ENCODE measurements at places on chromosomes 6 and 20.

- no peak for DNase-seq
These were observed 218.5 kb upstream of the QKI start for GRCh38 chr6:163195721-163196691.

DNA sequence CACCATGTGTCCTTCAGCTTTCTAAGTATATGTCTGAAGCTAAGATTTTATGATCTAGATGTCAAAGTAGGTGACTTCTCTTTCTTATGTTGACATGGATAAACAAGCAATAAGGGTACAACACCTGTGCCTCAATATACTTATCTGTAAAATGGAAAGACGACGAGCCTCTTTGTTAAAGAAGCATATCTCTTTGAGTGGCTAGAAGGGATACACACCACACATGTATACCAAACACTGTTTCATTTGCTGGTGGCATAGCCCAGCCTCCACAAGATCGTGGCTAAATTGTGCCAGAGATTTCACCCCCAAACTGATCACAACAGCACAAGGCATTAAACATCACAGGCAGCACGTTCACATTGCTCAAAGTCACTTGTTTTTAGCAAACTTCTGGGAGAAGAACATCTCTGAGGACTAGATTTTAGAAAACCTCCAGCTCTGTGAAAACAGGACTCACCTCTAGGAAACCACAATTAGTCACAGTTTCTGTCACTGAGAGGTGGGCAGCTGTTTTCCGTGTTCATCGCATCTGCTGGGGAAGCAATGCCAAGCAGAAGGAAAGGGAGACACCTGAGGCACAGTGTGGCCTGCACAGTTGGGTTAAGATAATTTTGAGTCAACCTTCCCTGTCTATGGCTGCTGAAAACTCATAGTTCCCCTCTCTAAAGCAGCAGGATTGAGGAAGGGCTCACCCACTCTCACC, 263.0 kb upstream of the PLCB4 start:
- no peak for DNase-seq

GRCh38 chr20:48669946-48670605, 157.7 kb downstream of the PREX1 start:
- DNase-seq = no peak

DNA sequence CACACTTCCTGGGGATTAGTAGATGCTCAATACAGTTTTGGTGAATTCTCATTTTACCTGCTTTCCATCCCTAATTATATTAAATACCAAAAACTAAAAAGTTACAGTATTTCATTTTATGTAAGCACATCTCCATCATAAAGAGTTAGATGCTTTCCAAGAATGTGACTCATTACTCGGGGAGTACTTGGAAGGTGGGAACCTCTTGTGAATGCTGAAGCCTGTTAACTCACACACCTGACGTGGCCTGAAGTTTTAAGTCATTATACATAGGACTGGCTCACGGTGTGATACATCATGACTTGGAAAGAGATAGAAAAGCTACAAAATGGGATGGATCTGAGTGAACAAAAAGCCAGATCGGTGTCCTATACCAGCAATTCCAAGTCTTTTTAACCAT, 2.2 kb upstream of the OSER1 start:
- no peak for DNase-seq

DNA sequence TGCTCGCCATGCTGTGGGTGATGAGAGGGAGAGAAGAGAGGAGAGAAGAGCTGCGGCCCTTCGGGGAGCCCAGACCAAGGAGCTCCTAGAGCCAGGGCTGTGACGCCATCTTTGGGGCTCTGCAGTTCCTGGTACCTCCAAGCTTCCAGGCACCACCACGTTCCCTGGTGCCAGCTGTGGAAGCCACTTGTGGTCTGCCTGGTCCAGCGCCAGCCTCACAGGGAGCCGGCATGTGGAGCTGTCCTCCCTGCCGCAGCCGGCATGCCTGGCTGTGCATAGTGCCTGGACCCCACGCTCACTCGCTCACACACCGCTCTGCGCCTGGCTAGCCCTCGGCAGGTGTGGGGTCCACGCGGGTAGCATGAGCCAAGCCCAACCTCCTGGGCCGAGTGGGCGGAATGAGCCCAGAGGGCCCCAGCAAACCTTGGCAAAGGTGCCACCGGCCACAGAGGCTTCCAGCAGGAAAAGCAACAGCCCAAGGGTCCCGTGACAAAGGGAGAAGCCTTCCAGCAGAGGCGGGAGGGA, 19.3 kb upstream of the CHRNA4 start:
- DNase-seq = no peak

DNA sequence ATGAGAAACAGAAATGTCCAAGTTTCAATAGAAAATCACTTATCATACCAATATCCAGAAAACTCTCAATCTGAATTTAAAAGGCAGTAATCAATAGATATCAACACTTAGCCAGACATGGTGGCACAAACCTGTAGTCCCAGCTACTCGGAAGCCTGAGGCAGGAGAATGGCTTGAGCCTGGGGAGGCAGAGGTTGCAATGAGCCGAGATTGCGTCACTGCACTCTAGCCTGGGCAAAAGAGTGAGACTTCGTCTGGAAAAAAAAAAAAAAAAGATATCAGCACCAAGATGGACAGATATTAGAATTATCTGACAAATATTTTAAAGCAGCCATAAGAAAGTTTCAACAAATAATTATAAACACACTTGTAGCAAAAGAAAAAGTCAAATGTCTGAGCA, 47.0 kb downstream of the TCP11 start:
- DNase-seq = no peak

- DNase-seq = no peak
These were observed 56.7 kb upstream of the SGK1 start for GRCh38 chr6:134374491-134375219.

GRCh38 chr6:20929283-20929682, 395.0 kb downstream of the CDKAL1 start:
- DNase-seq = no peak

DNA sequence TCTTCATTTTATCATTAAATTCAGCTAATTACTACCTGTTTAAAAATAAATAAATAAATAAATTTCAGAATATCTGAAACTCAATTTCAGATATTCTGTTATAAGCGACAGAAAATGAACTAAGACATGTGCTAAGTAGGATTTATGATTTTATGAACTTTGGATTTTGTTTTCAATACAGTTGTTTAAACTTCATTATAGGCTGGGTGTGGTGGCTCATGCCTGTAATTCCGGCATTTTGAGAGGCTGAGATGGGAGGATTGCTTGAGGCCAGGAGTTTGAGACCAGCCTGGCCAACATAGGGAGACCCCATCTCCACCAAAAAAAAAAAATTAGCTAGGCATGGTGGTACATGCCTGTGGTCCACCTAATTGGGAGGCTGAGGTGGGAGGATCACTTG, 36.0 kb downstream of the AFG1L start:
- no peak for DNase-seq

DNA sequence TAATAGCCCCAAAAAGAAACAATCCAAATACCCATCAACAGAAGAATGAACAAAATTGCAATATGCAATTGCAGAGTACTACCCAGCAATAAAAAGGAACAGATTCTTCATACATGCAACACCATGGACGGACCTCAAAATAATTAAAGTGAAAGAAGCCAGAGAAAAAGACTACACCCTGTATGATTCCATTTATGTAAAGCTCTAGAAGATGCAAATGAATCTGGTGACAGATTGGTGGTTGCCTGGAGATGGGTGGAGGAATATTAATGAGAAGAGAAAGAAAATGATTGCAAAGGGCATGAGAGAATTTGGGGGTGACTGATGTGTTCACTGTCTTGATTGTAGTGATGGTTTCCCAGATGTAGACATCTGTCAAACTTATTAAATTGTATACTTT, 51.8 kb downstream of the HECA start:
- no peak for DNase-seq

- no peak for DNase-seq
These were observed 28.5 kb upstream of the ERVFRD-1 start for GRCh38 chr6:11140056-11140455.

- DNase-seq = no peak
These were observed 17.9 kb upstream of the CHMP4B start for GRCh38 chr20:33793011-33793931.

- no peak for DNase-seq
These were observed 136.0 kb downstream of the EDN1 start for GRCh38 chr6:12426121-12426520.

GRCh38 chr20:6506906-6507305, 260.6 kb upstream of the BMP2 start:
- no peak for DNase-seq

DNA sequence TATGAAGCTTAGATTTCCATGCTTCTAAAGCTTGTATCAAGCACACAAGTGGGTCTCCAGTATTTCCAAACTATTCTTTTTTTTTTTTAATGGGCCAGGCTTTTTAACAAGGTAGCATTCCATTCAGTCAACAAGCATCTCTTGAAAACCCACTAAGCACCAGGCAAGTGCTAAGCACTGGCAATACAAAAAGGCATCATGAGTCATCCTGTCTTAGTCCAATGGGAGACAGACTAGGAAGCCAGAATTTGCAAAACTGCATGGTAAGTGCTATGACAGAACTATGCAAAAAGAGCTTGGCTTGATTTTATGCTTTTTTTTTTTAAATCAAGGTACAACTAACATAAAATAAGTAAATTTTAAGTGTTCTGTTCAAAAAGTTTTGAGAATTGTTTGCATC, 109.3 kb upstream of the DST start:
- no peak for DNase-seq

DNA sequence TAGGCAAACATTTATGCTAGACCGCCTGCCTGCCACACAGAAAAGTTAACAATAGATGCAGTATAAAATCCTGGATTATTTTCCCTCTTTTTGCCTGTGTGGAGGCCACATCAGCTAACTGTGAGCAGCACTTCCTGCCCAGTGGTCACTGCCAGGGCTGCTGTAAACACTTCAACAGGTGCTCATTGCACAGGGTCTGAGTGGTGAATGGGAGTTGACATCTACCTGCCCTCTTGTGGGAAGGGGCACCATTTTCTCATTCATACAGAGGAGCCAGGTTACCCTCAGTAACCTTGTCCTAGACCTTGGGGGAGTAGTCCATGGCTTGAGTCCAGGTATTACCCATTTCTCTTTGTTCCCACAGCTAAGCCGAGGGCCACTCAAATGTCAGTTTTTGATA, 235.3 kb downstream of the TMEM242 start:
- no peak for DNase-seq

GRCh38 chr20:55216525-55217242, 741.3 kb downstream of the DOK5 start:
- no peak for DNase-seq

- DNase-seq = no peak
These were observed 351.4 kb upstream of the CDH4 start for GRCh38 chr20:60900618-60901017.

- DNase-seq = peak; percentile 96
These were observed 764 bp downstream of the BAG6 start for GRCh38 chr6:31651602-31652191.

DNA sequence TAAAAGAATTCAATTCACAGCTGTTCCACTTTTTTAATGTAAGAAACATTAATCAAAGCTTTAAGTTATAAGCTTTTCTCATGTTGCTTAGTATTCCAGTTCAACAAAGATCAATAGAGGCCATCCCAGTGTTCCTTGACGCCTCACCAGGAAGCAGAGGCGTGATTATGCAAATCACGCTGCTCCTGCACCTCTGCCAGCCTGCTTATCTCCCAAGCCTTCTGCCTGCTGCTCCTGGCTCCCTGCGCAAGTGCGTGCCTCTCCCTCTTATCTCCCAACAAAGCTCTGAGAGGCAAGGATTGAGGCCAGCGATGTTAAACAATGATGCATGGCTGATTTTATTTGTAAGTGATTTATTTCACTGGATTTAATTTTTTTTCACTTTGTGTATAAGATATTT, 42.8 kb downstream of the INSM1 start:
- DNase-seq = peak; percentile 81

DNA sequence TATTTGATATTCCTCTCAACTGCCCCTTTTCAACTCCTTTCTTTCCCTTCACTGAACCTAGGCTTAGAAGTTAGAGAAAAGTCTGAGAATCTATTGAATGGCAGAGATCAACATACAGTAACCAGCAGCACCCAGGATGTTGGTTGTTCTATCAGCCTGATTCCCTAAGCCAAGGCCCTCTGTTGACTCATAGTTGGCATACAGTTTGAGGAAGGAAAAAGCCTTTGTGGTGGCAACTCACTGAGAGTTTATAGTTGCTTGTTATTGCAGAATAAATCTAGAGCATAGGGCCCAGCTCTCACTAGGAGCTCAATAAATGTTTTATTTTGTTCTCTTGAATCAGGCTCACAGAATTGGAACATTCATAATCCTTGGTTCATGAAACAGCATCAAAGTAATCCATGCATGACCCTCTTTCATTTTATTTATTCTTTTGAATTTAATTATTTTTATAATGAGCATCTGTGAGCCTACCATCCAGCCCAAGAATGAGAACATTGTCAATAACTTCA, 119.1 kb upstream of the ADGRF1 start:
- DNase-seq = peak; percentile 21

GRCh38 chr6:111573131-111573883, 32.4 kb downstream of the TRAF3IP2 start:
- no peak for DNase-seq

DNA sequence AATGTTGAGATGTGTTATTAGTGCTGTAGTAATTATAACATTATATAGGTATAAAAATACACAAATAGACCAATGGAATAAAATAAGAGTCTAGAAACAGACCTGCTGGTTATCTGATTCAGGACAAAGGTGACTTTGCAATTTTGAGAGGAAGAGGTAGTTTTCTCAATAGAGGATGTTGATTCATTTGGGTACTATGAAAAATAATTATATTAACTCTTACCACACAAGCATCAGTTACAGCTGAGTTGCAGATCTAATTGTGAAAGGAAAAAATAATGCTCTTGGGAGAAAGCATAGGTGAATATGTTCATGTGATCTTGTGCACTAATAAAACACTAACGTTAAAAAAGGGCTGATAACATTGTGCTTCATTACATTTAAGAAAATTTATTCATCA, 103.0 kb downstream of the BCKDHB start:
- DNase-seq = no peak

DNA sequence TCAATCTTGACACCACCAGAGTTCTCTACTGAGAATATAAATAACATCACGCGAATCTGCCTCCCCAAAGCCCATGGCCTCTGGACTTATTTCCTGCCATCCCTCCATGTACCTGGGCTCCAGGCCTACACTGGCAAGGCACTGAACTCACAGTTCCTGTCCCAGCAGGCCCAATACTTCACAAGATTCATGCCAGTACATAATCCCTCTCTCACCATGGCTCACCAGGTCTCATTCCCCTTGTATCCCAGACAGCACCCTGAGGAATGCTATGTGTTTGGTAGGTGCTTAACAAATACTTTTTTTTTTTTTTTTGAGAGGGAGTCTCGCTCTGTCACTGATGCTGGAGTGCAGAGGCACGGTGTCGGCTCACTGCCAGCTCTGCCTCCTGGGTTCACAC, 1.9 kb downstream of the KIF16B start:
- peak; percentile 26 for DNase-seq

GRCh38 chr20:22489626-22490286, 94.6 kb downstream of the FOXA2 start:
- DNase-seq = no peak

- DNase-seq = peak; percentile 75
These were observed 49.1 kb downstream of the NFATC2 start for GRCh38 chr20:51493346-51493791.

DNA sequence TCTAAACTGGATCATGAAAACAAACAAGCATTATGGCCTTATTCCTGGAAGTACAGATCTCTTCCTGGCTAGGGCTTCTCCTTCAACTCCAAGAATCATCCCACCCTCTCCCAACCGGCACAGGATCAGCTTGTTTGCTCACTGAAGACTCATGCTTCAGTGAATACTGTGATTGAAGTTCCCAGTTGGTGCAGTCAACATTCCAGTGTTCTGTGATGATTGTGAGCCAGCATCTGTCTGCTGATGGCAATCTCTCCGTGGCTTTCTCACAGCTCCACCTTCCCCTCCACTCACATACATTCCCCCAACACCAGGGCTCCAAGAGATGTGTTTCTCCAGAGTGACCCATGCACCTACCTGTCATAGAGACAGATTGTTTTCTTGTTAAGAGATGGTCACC, 421.3 kb upstream of the BTBD3 start:
- no peak for DNase-seq
